HepG2 (cell line): ENCODE measurements at places on chromosomes 5 and 9. TPM values are rescaled to one million over a fixed set of nuclear protein-coding genes. Genes with fewer than 3 reads are reported as not detected.
A peak's percentile ranks its signal among the peaks of the same experiment; 100 is the strongest.

DNA sequence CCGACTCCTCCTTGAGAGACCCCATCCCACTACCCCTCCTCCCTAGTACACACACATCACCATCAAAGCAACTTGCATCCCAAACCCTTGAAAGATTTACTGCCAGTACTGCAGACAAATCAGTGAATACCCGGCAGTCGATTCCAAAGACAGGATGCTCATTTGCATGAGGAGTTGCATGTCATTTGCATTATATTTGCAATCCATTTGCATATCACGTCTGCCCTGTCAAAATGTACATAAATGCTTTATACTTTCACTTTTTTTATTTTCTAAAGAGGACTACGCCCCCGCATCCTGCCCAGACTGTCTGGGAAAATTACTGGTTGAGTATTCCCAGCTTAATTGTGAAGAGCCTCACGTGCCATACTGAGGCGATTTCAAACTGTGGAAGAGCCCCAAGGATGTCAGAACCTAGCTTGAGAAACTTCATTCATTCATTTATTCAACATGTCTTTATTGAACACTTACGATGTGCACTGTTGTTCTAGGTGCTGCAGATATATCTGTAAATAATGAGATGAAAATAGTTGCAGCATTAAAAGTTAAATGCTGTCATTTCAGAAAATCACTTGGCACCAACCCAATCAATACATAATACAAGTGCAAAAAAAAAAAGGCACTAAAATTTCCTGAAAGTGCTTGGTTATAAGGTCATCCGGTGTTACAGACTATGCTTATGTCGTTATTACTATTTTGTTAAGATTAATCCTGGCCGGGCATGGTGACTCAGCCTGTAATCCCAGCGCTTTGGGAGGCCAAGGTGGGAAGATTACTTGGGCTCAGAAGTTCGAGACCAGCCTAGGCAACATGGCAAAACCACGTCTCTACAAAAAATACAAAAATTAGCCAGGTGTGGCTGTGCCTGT lies 17.2 kb upstream of the SIL1 start:
- no peak for DNase-seq

PHF24 gene
- total RNA-seq, result not detected in 2 replicates

DNA sequence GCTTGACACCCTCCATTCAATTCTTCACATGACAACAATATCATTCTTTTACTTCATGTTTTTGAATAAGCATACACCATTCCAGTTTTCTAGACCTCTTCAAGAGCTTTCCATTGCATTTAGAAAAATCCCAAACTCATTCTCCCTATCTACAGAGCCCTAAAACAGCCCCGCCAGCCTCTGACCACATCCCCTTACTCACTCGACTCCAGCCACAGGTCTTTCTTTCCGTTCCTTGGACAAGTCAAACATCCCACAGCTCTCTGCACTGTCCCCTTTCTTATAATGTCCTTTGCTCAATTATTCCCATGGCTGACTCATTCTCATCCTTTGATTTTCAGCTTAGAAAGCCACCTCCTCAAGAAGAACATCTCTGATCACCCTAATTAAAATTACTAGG lies 38.2 kb downstream of the TTC39B start:
- no peak for DNase-seq

STARD4 gene
- 66.9 and 92.2 TPM in 2 replicates for total RNA-seq

- DNase-seq, result no peak
Observed at GRCh38 chr9:17017931-17018491, 116.8 kb upstream of the CNTLN start.

DNA sequence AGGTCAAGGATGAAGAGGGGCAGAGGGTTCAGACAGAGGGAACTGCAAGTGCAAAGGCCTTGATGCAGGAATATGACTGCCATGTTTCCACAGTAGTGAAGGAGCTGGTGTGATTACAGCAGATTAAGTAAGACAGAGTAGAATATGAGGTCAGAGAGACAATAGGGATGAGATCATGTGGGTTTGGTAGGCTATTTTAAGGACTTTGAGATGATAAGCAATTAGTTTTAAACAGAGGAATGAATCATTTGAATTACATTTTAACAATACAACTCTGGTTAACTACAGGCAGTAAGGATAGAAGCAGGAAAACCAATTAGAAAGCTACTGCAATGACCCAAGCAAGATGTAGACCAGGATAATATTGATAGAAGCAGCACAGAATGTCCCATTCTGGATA lies 7.7 kb downstream of the CENPK start:
- DNase-seq, result no peak

DNA sequence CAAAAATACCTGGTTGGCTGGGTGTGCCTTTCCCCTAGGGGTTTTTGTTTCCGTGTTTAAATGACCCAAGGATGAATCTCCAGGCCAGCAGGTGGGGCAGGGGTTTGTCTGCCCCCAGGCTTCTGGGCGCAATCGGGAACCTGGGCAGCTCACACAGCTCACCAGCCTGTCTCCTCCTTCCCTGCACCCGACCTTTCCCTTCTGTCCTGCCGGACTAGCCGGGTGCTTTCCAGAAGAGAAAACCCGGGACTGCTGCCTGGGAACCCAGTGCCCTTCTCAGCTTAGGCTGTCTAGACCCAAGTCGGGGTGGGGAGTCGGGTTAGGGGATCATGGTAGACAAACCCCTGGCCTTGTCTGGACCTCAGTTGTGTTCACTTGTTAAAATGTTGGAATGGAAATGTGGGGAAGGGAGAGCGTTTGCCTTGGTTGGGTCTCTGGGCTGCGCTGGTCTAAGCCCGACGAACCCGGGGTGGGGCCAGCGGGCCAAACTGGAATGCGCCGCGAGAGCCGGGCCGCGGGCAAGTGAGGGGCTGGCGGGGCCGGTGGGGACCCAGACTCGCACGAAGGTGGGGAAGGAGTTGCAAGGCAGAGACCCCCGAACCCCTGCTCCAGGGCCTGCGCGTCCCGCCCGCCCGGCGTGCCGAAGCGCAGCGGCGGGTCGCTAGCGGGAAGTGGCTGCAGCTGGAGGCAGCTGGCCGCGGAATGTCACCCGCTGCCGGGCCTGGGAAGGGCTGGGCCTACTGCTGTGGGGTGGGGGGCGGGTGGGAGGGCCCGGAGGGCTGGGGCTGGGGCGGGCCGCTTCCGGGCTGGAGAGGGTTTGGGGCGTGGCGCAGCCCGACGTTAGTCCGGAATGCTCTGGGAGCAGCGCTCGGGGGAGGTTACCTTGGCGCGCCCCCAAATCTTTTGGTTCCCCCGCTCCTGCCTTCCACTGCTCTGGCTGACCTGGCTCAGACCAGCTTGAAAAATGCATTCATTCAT lies 84.6 kb downstream of the DAB2IP start:
- no peak for DNase-seq

DNA sequence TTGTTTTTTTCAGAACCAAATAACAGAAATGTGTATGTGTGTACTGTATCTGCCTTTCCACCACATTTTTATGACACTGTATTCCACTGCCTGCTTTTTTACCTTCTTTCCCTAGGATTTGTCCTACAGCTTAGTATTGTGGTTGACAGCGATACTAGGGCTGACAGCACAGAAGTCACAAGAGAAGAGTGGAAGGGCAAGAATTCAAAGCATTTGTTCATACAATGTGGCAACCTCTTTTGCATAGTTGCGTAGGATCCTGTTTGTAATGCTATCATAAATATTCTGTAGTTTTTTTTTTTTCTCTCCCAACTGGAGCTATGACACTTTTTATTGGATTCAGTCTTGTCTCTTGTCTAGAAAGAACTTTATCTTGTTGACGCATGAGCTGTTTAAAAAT lies 5.6 kb upstream of the BNIP1 start:
- DNase-seq, result peak; percentile 14

ZNF618 gene
- 0.06 and 0.07 TPM in 2 replicates for total RNA-seq

DNA sequence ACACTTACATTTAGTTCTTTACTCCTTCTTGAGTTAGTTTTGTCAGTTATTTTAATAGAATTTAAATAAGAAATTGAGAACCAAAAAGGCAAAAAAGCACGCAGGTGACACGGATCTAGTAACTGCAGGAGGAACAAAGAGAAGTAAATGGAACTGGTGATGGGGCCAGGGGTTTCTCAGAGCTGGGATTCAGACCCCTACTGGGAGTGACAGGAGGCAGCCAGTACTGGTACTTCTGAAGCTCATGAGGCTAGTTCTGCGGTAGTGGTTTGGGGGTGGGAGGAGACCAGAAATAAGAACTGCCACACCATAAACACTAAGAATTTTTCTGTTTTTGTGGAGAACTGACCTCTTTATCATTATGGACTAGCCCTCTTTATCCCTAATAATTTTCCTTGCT lies 48.2 kb downstream of the OXCT1 start:
- no peak for DNase-seq

GRCh38 chr5:64526734-64527439 lies 21.1 kb downstream of the RGS7BP start:
- DNase-seq, result no peak

GRCh38 chr5:143124593-143124992 lies 278.9 kb downstream of the NR3C1 start:
- peak; percentile 20 for DNase-seq

GRCh38 chr5:111830333-111830732 lies 73.3 kb upstream of the NREP start:
- DNase-seq, result no peak

NEUROG1 gene
- total RNA-seq, result not detected in 2 replicates

GRCh38 chr9:125745018-125745417 lies 2.2 kb upstream of the PBX3 start:
- no peak for DNase-seq

FUT7 gene
- not detected in 2 replicates for total RNA-seq

DNA sequence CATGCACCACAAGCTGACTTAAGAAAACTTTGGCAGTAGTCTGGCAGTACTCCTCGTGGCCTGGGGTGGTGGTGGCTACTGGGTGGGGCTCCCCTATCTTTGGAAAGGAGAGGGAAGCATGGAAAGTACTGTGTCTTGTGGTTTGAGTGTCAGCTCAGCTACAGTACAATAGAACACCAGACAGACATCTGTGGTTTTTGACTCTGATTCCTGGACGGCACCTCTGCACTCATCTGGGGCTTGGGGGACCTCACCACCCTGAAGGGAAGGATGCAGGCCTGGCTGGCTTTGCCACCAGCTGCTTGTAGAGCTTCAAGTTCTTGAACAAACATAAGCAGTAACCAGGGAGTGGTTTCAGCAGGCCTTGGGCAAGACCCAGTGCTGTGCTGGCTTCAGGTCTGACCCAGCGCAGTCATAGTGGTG lies 40.6 kb downstream of the TNFSF8 start:
- no peak for DNase-seq

DNA sequence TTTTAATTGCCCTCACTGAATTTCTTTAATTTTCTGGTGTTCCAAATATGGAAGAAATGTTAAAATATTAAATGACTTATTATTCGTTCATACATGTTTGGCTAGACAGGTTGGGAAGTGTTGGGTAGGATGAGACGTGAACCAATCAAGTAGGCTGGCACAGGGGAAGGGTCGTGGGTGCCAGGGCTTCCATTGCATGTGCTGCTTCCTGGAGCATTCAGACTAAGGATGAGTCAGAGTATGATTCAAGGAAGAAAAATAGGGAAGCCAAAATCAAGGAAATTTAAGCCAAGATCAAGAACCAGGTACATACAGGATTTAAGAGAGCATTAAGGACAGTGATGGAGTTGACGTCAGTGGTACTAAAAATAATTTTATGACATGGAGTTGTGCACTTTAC lies 2068.0 kb downstream of the MAT2B start:
- DNase-seq, result no peak

- no peak for DNase-seq
Observed at GRCh38 chr5:6246820-6247437, 131.4 kb downstream of the MED10 start.

PLPPR1 gene
- total RNA-seq, result 16.0 and 16.4 TPM in 2 replicates

GRCh38 chr5:153367466-153367865 lies 123.0 kb upstream of the GRIA1 start:
- DNase-seq, result no peak

DNA sequence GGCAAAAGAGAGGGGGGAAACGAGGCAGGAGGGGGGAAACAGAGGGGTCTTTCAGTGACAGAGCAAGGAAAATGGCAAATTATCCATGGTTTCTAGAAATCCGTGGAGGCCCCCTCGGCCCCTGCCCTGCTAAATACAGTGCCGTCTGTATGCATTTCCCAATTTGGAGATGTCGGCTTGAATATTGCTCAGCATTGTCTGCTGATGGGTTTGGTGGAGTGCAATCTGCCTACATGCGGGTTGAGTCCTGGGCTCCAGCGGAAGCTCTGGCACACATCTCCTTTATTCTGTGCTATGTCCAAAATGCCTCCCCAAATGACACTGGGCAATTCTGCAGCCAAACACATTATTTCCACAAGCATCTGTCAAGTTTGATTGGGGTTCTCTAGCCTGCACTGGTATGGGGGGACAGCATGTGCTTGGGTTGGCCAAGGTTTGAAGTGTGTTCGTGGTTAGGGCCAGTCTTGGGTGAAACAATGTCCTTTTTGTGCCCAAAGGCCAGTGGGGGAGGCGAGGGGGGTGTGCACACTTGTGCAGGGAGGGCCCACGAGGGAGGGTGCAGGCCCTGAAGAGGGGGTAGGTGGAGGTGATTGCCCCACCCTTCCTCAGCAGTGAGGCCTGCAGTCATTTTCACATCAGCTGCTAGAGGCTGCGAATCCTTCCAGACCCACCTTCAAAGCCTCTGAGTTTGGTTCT lies 6.2 kb upstream of the NEUROG1 start:
- DNase-seq, result no peak

MEGF10 gene
- total RNA-seq, result not detected in 2 replicates

IFNK gene
- not detected in 2 replicates for total RNA-seq
